Liver (tissue), 10 donors: ENCODE measurements at places on chromosomes 7 and 10. TPM values are rescaled to one million over a fixed set of nuclear protein-coding genes. Genes with fewer than 3 reads are reported as not detected.

Gene SEMA3D
- 0.18 TPM for polyA plus RNA-seq

- H3K4me1 ChIP-seq = no peaks in the 10 kb centered on the region
- H3K27ac ChIP-seq = no peak overlapping the region
- no peaks in the 10 kb centered on the region for H3K36me3 ChIP-seq
- no peak for DNase-seq
These were observed 131.1 kb downstream of the WDR37 start for GRCh38 chr10:1187151-1187854.

- H3K27me3 ChIP-seq = no peaks in the 10 kb centered on the region
- DNase-seq = no peak
- no peak overlapping the region for H3K4me3 ChIP-seq
These were observed 50.6 kb downstream of the CHST15 start for GRCh38 chr10:124042656-124043309.

GRCh38 chr10:85784792-85785191 lies 581.8 kb downstream of the GRID1 start:
- no peak overlapping the region for H3K4me3 ChIP-seq
- no peak overlapping the region for H3K27ac ChIP-seq
- H3K36me3 ChIP-seq = no peaks in the 10 kb centered on the region
- no peaks in the 10 kb centered on the region for H3K4me1 ChIP-seq
- H3K27me3 ChIP-seq = no peaks in the 10 kb centered on the region

DNA sequence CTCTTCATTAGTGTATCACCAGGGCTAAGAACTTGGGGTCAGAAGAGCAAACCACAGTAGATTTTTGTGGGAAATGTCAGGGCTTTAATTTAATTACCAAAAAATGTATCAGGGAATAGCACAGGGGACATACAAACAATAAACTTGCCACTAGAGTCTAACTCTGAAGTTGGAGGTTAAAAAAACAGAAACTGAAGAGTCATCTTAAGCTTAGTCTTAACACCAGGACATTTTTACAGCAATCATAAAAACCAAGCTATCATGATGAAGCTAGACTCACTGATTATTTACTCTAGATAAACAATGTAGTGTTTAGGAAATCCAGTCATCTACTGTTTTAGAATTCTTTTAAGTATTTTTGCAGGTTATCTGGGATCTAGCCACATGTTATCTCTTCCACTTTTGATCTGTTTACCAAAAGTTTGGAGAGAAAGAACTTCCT lies 48.4 kb upstream of the GLI3 start:
- no peak overlapping the region for H3K4me3 ChIP-seq
- no peaks in the 10 kb centered on the region for H3K4me1 ChIP-seq
- H3K27me3 ChIP-seq = no peaks in the 10 kb centered on the region

- peak overlapping the region; percentile 91 for H3K4me3 ChIP-seq
- H3K27me3 ChIP-seq = no peaks in the 10 kb centered on the region
- peak overlapping the region; percentile 100 for H3K27ac ChIP-seq
- peak; percentile 74 for DNase-seq
These were observed 744 bp downstream of the CREM start for GRCh38 chr10:35127289-35127891.

DNA sequence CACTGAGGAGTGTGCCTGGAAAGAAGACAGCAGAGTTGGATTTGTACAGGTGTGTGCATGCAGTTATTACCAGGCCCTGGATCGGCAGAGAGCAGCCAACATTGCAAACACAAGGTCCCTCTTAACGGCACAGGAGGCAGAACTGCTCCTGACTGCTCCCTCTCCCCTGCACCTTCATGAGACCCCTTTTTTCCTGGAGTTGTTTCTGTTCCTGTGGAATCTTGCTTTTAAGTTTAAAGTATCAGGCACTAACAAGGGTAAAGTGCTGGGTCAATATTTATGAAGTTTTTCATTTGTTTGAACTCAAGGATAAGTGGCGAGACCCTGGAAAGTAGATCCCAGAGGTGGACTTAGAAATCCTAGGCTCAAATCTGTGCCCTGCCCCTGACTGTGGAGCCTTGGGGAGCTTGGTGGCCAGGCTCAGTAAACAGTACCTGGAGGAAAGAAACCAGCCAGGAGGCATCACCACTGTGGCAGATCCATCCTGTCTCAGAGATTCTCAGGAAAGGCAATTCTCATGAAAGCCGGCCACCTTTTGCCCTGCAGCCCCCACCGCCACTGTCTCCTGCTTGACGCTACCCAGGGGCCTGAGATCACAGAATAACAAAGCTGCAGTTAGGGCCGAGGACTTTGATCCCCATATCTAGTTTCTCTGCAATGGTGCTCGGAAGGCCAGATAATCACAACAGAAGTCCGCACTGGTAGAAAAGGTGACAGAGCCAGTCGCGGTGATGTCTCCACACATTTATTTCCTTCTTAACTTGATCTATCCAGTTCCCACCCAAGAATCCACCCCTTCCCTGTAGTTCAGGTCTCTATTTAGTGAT lies 36.7 kb downstream of the DDC start:
- no peak for DNase-seq
- H3K27ac ChIP-seq = no peak overlapping the region
- peaks cover 2% of the 10 kb centered on the region for H3K36me3 ChIP-seq
- no peak overlapping the region for H3K4me3 ChIP-seq
- H3K27me3 ChIP-seq = no peaks in the 10 kb centered on the region

GRCh38 chr7:135348493-135348892 lies 114.9 kb downstream of the STRA8 start:
- no peaks in the 10 kb centered on the region for H3K36me3 ChIP-seq
- H3K4me3 ChIP-seq = no peak overlapping the region
- no peak overlapping the region for H3K27ac ChIP-seq

DNA sequence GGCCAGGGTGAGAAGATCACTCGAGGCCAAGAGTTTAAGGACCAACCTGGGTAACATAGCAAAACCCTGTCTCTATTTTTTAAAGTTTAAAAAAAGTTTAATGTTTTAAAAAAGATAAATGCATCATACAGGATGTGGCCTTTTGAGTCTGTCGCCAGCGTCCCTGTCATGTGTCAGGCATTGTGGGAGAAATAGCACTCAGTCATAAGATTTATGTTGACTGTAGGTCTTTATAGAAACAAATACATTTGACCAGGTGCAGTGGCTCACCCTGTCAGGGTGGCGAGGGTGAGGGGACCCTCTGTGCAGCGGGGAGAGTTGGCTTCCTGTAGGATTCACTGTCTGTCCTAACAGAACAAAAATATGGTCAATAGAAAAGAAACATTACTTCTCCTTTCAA lies 63.5 kb upstream of the SH2B2 start:
- no peaks in the 10 kb centered on the region for H3K27me3 ChIP-seq
- peaks cover 6% of the 10 kb centered on the region for H3K36me3 ChIP-seq
- no peaks in the 10 kb centered on the region for H3K4me1 ChIP-seq
- no peak overlapping the region for H3K27ac ChIP-seq

Gene SPDYE9
- polyA plus RNA-seq = not detected

DNA sequence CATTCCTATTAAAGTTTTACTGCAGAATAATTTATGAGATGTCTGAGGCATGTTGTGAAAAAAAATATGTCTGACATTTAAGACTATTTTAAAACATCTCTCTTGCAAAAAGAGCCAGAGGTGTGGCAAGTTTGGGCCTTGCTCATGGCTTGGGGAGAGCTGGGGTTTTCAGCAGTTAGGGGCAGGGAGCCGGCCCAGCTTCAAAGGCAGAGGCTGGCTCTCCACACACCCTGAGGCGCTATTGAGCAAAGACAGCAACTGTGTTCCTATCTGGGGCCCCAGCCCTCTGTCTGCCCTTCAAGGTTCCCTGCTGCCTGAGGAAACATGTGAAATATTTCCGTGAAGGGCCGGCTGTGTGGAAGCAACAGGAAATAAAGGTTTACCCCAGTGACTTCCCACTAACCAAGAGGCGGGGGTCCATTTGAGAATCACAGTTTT lies 94.0 kb downstream of the SORBS1 start:
- H3K4me1 ChIP-seq = peaks cover 27% of the 10 kb centered on the region
- peak; percentile 65 for DNase-seq
- H3K36me3 ChIP-seq = no peaks in the 10 kb centered on the region
- no peak overlapping the region for H3K4me3 ChIP-seq
- H3K27me3 ChIP-seq = no peaks in the 10 kb centered on the region

Gene HECTD2
- polyA plus RNA-seq = 2.0 TPM

DNA sequence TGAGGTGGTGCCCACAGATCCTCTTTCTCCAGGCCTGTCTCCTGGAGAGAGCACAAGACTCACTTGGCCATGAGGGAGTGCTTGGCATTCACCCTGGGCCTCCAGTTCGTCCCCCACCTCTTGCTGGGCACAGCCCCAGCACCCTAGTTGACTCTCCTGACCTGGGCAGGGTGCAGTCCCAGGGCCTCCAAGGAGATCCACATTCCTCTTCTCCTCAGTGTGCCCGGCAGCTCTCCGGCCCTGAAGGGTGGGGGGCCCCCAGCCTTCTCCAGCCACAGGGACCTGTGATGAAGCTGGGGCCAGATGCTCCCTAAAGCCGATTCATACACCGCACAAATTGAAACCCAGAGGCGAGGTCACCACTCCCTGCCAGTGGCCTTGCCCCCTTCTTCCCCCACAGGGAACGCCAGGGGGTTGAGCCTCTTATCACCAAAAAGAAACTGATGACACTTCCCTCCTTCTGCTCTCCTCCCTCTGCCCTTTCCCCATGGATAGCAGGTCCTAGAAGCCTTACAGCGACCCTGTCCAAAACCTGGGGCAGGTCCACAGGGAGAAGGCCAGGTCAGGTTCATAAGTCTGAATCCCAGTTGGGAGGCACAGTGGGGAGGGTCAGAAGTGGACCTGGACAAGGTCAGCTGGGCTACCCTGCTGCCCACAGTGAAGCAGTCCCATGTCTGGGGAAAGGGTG lies 3.1 kb downstream of the EN2 start:
- peaks cover 19% of the 10 kb centered on the region for H3K4me1 ChIP-seq
- H3K4me3 ChIP-seq = no peak overlapping the region
- H3K27me3 ChIP-seq = peaks cover 16% of the 10 kb centered on the region
- H3K36me3 ChIP-seq = no peaks in the 10 kb centered on the region
- H3K27ac ChIP-seq = no peak overlapping the region

- no peak for DNase-seq
- no peaks in the 10 kb centered on the region for H3K36me3 ChIP-seq
- no peak overlapping the region for H3K27ac ChIP-seq
- no peaks in the 10 kb centered on the region for H3K27me3 ChIP-seq
These were observed 37.0 kb upstream of the DNAJB6 start for GRCh38 chr7:157299613-157300368.

GRCh38 chr7:112930787-112931186 lies 140.6 kb upstream of the TMEM168 start:
- H3K4me1 ChIP-seq = no peaks in the 10 kb centered on the region
- DNase-seq = no peak
- H3K4me3 ChIP-seq = no peak overlapping the region
- H3K36me3 ChIP-seq = no peaks in the 10 kb centered on the region
- H3K27ac ChIP-seq = no peak overlapping the region
- no peaks in the 10 kb centered on the region for H3K27me3 ChIP-seq

- no peak for DNase-seq
- no peaks in the 10 kb centered on the region for H3K27me3 ChIP-seq
- no peak overlapping the region for H3K27ac ChIP-seq
- no peaks in the 10 kb centered on the region for H3K36me3 ChIP-seq
These were observed 203.6 kb upstream of the CELF2 start for GRCh38 chr10:10814069-10814468.

GRCh38 chr7:85074-85882 lies 107.1 kb upstream of the FAM20C start:
- DNase-seq = no peak
- H3K27me3 ChIP-seq = no peaks in the 10 kb centered on the region
- H3K36me3 ChIP-seq = no peaks in the 10 kb centered on the region
- no peaks in the 10 kb centered on the region for H3K4me1 ChIP-seq
- no peak overlapping the region for H3K27ac ChIP-seq

DNA sequence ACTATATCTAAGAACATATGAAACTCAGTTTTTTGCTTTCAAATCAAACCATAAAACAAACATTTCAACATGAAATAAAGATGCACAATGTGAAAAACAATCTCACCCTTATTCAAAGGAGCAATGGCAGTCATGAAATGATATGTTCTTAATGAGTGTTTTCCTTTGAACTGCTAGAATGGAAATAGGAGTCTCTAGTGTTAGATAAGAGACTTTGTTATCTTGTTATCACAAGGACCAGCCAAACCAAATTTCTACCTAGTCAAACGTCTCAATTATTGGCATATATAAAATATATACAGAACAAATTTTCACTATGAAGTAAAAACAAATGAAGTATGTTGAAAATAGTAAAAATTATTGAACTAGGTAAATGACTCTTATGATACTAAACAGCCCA lies 1.2 kb downstream of the VPS41 start:
- no peak for DNase-seq
- H3K36me3 ChIP-seq = no peaks in the 10 kb centered on the region
- H3K4me1 ChIP-seq = peaks cover 4% of the 10 kb centered on the region
- no peaks in the 10 kb centered on the region for H3K27me3 ChIP-seq
- H3K4me3 ChIP-seq = no peak overlapping the region

- DNase-seq = no peak
- no peak overlapping the region for H3K27ac ChIP-seq
- no peaks in the 10 kb centered on the region for H3K36me3 ChIP-seq
- H3K4me3 ChIP-seq = no peak overlapping the region
These were observed 37.8 kb downstream of the KLHDC10 start for GRCh38 chr7:130107949-130108674.

GRCh38 chr10:63697956-63698786 lies 177.0 kb downstream of the REEP3 start:
- no peak overlapping the region for H3K4me3 ChIP-seq
- no peak overlapping the region for H3K27ac ChIP-seq
- no peaks in the 10 kb centered on the region for H3K27me3 ChIP-seq
- H3K36me3 ChIP-seq = no peaks in the 10 kb centered on the region
- no peak for DNase-seq
- peaks cover 22% of the 10 kb centered on the region for H3K4me1 ChIP-seq

- no peaks in the 10 kb centered on the region for H3K27me3 ChIP-seq
- H3K4me3 ChIP-seq = no peak overlapping the region
- H3K4me1 ChIP-seq = peaks cover 9% of the 10 kb centered on the region
These were observed 11.6 kb downstream of the GNA12 start for GRCh38 chr7:2832461-2832860.

Gene SFXN4
- polyA plus RNA-seq = 20.7 TPM

GRCh38 chr7:73921623-73922528 lies 60.9 kb downstream of the TMEM270 start:
- no peaks in the 10 kb centered on the region for H3K36me3 ChIP-seq
- no peaks in the 10 kb centered on the region for H3K4me1 ChIP-seq
- no peak overlapping the region for H3K4me3 ChIP-seq

- H3K36me3 ChIP-seq = no peaks in the 10 kb centered on the region
- no peak overlapping the region for H3K4me3 ChIP-seq
- H3K27ac ChIP-seq = no peak overlapping the region
- no peaks in the 10 kb centered on the region for H3K27me3 ChIP-seq
- no peaks in the 10 kb centered on the region for H3K4me1 ChIP-seq
These were observed 8.6 kb upstream of the CCDC7 start for GRCh38 chr10:32437334-32437733.

Gene MMD2
- not detected for polyA plus RNA-seq

Gene RGR
- polyA plus RNA-seq = not detected
